MG63 (cell line): ENCODE measurements at places on chromosomes 6 and 20.

DNA sequence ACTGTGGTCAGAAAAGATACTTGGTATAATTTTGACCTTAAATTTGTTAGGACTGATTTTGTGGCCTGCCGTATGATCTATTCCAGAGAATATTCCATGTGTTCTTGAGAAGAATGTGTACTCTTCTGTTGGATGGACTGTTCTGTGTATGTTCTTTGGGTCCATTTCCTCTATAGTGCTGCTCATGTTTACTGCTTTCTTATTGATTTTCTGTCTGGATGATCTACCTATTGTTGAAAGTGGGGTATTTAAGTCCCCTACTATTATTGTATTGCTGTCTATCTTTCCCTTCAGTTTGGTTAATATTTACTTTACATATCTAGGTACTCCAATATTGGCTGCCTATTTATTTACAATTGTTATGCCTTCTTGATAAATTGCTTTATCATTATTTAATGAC is 298.4 kb downstream of the BCKDHB start:
- no peak for DNase-seq

DNA sequence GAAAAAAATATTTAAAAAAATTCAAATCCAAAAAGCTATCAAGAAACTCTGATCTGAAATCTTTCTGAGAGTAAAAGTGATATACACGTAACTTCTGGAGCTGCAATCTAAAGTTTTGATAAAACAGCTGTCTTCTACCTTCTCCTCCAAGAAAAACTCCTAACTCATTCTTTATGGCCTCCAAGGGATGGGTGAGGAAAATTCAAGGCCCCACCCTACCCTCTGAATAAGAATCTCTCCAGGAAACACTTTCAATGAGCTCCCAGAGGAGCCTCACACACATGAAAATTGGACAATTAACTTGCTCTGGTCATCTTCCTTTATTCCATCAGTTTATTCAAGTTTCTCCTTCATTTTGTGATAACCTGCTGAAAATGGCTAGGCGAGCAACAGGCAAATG is 93.4 kb downstream of the FNDC1 start:
- DNase-seq: no peak

DNA sequence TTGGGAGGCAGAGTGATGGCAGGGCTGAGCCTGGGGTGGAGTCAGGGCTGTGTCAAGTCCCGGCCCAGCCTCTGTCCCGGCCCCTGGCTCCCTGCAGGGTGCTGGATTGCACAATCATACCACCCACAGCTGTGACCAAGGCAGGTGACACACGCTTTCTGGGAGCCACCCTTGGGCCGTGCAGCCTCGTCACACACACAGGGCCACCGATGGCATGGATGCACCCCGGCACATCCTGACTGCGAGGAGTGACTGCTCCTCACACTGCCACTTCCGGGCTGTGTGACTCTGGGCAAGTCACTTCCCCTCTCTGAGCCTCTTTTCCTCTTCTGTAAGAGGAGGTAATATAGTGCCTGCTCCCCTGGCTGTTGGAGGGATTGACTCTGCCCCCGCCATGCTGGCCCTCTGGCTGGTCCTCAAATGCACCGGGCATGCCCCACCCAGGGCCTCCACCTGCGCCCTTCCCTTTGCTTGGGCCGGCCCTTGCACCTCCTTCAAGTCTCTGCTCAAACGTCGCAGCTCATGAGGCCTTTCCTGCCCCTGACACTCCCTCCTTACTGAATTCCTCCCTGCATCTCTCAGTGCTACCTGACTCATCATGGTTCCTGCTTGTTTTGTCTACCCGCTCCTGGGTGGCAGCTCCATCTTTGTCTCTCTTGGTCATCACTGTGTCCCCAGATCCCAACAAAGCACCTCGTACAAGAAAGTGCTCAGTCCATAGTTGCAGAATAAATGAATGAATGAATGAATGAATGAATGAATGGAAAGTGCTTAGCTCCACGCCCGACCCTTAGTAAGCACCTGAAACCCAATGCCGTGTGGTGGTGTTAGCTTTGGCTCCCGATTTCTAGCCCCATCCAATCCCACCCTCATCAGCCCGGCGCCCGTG is 93.5 kb downstream of the CEBPB start:
- DNase-seq: no peak

DNA sequence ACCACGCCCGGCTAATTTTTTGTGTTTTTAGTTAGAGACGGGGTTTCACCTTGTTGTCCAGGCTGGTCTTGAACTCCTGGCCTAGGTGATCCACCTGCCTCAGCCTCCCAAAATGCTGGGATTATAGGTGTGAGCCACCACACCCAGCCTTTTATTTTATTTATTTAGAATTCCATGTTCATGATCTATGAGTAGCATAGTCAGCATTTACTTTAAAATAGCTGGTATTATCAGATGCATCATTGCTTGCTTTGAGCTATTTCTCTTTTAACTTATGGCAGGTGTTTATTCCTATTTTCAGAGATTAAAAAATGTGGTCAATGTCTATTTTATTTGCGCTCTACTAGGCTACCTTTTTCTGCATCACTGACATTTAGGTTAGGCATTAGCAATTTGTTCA is 152.0 kb downstream of the UTRN start:
- DNase-seq: no peak
